ENCODE measurements at places on chromosomes 7 and 10.

- DNase-seq, result no peak
These were observed 167.2 kb downstream of the RAMP3 start for GRCh38 chr7:45324683-45325237.

DNA sequence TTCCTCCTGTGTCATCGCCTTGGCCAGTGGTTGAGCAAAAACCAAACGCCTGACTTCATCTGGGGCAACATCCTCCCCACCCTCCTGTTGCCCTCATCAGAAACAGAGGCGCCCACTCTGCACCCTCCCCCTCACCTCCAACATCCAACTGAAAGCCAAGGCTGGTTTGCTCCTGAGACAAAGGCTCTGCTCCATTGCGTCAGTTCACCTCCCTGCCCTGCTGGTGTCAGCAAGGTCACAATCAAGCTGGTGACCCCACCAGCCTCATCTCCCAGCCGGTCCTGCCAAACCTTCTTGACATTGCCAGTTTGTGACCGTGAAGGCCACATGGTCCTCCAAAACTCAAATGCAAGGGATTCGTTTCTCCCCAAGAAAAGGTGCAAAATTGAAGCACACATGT lies 131.7 kb upstream of the ADAM12 start:
- DNase-seq, result no peak

GRCh38 chr7:132575982-132576720 lies at the start of gene PLXNA4:
PLXNA4 (minus strand) TSS chr7:132576470; CDS start chr7:132508693, 67,777 bp downstream.
- DNase-seq, result no peak

DNA sequence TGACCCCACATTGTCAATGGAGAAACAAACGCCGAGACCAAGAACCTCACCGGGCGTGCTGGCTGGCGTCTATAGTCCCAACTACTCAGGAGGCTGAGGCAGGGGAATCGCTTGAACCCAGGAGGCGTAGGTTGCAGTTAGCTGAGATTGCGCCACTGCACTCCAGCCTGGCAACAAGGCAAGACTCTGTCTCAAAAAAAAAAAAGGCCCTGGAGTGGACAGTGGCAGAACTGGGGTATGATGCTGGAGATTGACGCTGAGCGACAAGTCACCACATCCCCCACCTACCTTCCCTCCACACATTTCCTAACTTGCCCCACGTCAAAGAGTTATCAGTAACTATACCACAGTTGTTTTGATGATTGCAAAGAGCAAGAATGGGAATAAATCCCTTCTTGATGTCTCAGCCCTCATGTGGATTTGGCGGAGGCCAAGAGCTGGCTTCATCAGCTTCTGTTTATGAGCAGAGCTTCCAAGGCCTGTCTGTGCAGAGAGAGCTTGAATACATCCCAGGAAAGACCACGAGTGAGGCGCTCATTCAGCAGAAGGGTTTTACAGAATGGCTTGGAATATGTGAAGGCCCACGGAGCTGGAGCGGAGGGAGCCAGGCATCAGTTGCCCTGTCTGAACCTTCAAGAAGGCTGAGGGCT lies 28.0 kb upstream of the TNS3 start:
- no peak for DNase-seq

- no peak for DNase-seq
These were observed 38.3 kb upstream of the PRLHR start for GRCh38 chr10:118633786-118634185.

- no peak for DNase-seq
These were observed 10.6 kb upstream of the PLEKHA1 start for GRCh38 chr10:122363722-122364463.

DNA sequence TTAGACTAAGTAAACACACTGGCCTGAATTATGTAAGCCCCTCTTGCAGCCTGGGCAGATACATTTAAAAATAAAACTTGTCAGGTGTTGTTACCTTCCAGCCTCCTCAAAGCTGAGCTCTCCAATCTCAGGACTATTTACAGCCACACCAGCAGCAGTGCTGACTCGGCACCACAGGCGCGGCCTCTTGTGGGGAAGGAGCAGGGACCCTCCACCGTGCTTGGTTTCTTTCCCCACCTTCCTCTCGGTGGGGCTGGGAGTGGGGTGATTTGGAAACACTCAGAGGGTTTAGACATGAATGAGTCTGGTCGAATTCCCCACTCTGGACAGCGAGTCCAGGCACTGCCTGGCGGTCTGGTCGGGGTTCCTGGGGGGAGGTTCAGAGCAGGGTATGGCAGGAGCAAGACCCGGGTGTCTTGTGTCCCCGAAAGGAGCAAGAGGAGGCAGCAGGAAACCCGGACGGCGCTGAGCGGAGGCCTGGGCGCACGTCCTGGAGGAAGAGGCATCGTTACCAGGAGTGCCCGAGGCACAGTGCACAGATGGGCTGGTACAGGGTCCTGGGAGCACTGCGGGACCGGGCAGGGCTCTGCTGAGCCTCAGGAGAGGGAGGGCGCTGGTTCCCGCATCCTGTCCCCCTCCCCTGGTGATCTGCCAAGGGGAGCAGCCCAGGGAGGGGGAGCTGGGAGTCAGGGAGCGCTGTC lies 29.2 kb upstream of the CFAP46 start:
- no peak for DNase-seq

GRCh38 chr7:45021604-45022296 lies 21.7 kb downstream of the CCM2 start:
- no peak for DNase-seq

GRCh38 chr7:15370441-15370840 lies 191.4 kb downstream of the AGMO start:
- no peak for DNase-seq

DNA sequence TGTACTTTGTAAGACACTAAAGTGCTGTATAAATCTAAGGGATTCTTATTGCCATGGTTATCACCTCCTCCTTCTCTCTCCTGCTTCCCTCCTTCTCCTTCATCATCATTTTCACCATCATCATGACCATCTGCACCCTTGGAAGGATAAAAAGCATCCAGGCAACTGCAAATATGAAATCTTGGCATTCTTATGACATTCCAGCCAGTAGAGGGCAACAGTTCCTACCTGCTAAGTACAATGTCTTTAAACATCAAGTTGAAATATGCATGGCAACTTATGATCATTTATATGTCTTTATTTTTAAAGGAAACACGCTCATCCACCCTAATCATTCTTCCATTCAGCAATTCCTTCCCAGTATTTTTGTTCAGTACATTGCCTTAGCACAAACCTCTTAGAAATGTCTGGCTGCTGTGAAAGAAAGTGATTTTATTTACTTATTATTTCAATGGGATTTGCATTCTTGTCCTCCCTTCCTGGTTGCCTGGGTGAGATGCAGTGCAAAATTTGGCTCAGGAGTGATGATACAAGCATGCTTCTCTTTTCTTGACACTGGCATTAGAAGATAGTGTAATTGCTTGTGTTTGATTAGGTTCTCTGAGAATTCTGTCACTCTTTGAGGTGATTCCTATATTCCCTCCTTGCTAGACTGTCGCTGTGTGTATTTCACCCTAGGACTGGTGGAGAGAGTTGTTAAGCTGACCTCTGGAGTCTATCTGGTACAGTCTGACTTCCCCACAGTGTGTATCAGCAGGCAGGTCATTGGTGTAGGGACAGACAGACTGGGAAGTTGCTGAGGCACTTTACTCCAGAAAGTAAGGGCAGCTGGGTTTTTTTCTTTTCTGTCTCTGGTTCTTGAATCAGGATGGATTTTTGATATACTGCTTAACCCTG lies 188.5 kb upstream of the BMPER start:
- no peak for DNase-seq

- DNase-seq, result no peak
These were observed 153.6 kb downstream of the RGS10 start for GRCh38 chr10:119388849-119389345.

GRCh38 chr10:122688293-122688989 lies 11.2 kb downstream of the C10orf120 start:
- no peak for DNase-seq

- DNase-seq, result no peak
These were observed 44.3 kb downstream of the CLEC2L start for GRCh38 chr7:139567647-139568345.

GRCh38 chr10:78975926-78976325 lies 92.8 kb upstream of the ZMIZ1 start:
- DNase-seq, result no peak

DNA sequence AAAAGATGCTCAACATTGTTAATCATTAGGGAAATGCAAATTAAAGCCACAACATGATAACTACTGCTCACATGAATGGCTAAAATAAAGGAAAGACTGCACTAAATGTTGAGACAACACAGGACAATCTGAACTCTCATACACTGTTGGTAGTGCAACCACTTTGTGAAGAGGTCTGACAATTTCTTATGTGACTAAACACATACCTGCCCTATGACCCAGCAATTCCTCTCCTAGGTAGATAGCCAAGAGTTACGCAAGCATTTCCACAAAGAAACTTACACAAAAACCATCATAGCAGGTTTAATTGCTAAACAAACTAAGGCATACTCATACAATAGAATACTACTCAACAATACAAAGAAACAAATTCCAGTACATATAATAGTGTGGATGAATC lies 41.8 kb upstream of the HERPUD2 start:
- no peak for DNase-seq

DNA sequence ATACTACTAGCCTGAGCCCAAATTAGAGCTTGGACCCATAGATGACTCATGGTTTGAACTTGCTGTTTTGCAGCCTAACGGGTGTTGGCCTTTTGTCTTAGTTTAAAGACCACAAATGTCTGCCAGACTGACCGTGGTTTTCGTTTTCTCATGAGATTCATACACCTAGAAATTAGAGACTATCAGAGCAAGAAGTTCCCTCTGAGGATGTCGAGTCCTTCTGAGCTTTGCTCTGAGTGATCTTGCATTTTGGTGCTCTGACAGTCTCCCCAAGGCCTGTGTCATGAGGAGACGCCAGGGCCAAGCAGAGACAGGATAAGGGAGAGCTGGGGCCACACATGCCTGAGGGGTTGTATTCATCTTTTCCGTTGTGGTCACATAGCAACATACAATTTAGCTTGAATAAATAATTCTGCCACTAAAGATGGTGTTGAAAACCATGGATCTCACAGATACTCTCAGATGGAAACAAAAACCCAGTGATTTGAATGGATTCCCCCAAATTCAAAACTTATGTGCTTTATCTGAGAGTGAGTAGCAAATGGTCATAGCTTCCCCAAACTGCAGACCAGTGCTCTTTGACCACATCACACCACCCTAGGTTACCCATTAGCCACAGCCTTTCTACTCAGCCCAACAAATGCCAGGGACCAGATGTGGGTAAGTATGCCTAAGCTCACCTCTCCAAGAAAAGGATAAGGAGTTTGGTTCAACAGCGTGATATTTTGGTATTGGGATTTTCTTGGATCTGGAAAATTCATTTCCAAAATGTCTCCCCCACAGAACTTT lies 762.0 kb upstream of the IGFBP3 start:
- DNase-seq, result no peak

- no peak for DNase-seq
These were observed 75.4 kb downstream of the CREM start for GRCh38 chr10:35202050-35202449.

GRCh38 chr7:80639011-80639410 lies 569 bp downstream of the CD36 start:
- DNase-seq, result no peak
